ENCODE measurements at places on chromosomes 16 and 17. TPM values are rescaled to one million over a fixed set of nuclear protein-coding genes. Genes with fewer than 3 reads are reported as not detected.

- DNase-seq: peak; percentile 89
Measured at GRCh38 chr16:30115238-30115637, 1.9 kb upstream of the GDPD3 start.

DNA sequence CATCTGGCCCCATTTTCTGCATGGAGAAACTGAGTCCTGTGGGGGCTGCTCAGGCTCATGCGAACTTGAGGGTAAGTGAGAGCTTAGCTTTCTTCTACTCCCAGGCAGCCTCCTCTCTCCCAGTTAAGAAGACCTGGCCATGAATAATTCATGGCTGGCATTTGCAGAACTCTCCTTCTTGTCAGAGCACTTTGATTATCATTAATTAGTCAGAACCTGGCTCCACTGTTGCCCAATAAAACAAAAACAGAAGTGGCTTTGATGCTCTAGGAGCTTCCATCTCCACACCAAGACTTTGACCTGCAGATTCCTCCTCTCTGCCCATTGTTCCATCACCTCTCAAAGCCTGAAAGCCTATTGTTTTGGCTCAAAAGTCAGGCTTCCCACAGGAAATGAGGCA is 45.5 kb upstream of the CDH3 start:
- DNase-seq: no peak

DNA sequence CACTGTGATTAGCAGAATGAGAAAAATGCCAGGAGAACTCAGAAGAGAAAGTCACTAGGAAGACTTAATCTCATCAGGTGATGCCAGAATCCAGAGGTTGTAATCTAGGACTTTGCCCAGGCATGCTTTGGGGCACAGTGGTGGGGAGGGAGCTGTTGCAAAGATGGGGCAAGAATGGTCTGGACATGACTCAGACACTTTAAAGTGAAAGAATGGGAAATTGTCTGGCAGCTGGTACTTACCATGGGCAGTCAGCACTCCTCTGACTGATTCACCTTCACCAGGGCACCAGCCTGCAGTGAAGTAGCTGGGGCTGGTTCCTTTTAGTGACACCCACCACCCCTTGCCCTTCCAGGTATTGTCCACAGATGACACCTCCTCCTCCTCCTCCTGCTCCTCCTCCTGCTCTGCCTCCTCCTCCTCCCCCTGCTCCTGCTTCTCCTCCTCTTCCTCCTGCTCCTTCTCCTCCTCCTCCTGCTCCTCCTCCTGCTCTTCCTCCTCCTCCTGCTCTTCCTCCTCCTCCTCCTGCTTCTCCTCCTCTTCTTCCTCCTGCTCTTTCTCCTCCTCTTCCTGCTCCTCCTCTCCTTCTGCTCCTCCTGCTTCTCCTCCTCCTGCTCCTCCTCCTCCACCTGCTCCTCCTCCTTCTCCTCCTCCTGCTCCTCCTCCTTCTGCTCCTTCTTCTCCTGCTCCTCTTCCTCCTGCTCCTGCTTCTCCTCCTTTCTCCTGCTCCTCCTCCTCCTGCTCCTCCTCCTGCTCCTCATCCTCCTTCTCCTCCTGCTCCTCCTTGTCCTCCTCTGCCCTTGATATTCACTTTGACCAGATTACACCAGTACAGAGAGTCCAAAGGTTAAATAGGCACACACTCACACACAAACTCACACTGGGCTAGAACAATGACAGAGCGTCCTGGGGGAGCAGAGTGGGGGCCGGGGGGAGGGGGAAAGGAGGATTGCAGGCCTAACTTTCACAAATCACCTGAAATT is at the start of gene CHD9NB:
Gene CHD9NB (minus strand): TSS at position 379 of the 983 bp plus-strand sequence. CDS start 8,739 bp downstream, outside the sequence.
- DNase-seq: peak; percentile 70

- peak; percentile 47 for DNase-seq
Measured at GRCh38 chr17:19464031-19465026, 53.3 kb downstream of the RNF112 start.

DNA sequence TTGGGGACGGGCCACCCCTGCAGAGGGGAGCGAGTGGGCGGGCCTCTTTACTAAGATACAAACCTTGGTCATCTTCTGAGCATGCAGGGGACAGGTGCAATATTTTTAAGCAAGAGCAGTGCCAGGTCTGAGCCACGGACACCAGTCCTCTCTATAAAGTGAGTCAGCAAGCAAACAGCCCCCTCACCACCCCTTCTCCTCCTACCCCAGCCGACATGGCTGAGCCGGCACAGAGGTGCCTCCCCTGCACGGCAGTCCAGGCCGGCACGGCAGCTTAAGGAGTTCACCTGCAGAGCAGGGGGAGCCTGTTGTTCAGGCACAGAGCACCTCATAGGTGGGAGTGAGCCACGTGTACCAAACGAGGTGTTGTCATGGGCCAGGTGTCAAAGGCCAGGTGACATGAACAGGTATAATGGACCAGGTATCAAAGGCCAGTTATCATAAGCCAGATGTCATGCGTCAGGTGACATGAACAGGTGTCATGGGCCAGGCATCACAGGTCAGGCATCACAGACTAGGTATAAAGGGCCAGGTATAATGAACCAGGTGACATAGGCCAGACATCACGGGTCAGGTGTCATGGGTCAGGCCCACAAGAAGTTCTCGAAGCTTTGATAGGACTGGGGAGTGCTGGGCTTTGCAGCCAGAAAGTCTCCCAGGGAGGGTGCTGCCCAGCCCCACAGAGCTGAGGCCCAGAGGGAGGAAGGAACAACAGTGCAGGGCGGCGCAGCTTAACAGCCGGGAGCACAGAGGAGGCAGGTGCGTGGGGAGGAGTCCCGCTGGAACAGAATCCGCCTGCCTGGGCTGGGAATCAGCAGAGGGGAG is 42.6 kb upstream of the ZNF469 start:
- DNase-seq: peak; percentile 32

GRCh38 chr17:45841883-45842525 is 2.7 kb upstream of the SPPL2C start:
- no peak for DNase-seq

DNA sequence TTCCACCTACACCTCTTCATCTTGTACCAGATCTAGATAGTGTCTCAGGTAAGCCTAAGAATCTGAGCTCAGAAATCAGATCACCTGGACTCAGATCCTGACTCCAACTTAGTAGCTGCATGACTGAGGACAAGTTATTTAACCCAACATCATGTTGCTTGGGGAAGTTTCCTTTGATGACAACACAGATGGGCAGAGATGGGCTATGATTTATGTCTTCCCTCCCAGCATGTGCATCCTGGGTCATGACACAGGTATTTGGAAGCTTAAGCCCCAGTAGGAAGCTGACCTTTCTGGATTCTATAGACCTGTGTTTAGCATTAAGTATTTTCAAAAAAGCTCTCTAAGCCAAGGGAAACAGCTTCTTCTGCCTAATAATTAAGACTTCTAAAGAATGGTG is 12.4 kb upstream of the HEATR6 start:
- no peak for DNase-seq

DNA sequence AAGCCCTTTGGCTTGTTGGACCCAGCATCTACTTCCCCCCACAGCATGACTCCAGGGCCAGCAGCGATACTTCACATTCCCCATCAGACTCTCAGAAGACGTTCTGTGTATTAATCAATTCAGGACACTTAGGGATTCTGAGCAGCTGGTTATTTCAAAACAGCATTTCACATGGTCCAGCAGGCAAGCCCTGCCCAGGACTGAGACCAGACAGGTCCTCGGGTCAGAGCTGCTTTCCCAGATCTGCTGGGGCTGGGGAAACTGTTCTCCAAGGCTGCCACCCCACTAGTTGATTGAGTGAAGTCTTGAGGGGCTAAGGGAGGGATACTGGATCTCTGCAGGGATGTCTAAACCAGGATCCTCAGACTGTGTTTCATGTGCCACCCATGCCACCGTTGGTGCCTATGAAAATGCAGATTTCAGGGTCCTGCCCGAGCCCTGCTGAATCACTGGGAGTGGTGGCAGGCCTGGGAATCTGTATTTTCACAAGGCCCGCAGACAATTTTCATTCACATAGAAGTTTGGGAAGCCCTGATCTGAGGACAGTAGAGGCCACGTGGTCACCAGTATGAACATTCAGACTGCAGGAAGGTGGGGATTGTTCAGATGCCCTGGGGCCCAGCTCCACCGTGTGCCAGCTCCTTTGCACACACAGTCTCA is 40.6 kb upstream of the CDH5 start:
- DNase-seq: no peak

GRCh38 chr16:19524616-19525384 is 1.1 kb downstream of the CCP110 start:
- DNase-seq: no peak

DNA sequence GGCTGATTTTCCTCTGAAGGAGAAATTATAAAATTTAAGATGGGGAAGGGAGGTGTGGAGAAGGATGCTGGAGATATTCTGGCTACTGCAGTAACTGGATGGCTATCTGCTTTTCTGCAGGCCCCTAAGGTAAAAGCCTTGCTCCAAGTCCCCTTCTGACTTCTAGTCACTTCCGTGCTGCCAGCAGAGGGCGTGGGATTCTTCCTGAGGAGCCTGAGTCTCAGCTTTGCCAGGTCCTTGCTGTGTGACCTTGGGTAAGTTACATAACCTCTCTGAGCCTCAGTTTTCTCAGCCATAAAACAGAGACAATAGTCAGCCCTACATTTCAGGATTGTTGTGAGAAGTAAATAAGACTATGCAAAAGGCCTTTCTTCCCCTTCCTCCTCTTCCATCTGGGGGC is 24.3 kb upstream of the TMEM220 start:
- peak; percentile 74 for DNase-seq

DNA sequence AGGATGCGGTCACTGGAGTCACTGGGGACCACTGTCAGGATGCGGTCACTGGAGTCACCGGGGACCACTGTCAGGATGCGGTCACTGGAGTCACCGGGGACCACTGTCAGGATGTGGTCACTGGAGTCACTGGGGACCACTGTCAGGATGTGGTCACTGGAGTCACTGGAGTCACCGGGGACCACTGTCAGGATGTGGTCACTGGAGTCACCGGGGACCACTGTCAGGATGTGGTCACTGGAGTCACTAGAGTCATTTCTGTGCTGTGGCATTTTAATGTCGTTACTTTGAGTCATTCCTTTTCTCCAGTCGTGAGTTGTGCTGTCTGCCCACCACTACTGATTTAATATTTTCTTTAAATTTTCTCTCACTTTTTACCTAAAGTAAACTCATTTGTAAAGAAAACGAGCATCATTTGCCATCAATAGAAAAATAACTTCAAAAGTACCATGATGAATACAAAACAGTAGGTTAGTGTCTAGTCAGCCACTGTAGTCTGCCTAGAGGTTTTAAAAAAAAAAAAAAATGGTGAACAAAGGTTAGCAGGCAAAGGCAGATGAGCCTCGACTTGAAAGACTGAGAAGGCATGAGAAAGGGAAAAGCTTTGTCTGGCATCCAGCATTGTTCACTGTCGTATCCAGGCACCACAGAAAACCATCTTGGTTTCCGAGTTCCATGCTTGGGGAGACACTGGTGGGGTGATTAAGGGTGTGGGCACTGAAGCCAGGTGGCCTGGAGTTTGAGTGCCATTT is 346.6 kb downstream of the SNX29 start:
- DNase-seq: no peak

DNA sequence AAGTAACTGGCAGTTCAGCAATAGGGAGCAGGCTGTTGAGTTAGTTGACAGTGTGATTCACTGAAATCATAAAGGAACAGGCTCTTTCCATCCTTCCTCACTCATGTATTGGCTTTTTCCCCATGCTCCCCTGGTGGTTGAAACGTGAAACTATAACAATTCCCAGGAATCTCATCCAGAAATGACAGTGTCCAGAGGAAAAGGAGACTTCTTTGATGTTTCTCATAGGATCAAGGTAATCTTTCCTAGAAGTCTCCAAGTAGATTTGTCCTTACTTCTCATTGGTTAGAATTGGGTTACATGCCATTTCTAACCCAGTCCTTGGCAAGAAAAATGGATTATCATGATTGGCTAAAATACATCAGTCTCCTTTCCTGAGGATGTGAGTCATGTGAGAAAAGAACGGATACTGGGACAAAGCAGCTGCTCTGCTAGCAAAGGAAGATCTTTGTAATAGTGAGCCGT is 14.4 kb downstream of the TTC19 start:
- DNase-seq: peak; percentile 33

ENPP7 gene
- polyA plus RNA-seq: not detected

RAC3 gene
- polyA plus RNA-seq: 16.2 TPM

KRTAP1-1 gene
- polyA plus RNA-seq: not detected

PYCARD gene
- 64.9 TPM for polyA plus RNA-seq

NPIPB9 gene
- polyA plus RNA-seq: not detected

ADAM11 gene
- not detected for polyA plus RNA-seq

LRRC37B gene
- polyA plus RNA-seq: 7.6 TPM

CD300LF gene
- polyA plus RNA-seq: not detected

DCAKD gene
- 9.5 TPM for polyA plus RNA-seq

TNS4 gene
- 23.2 TPM for polyA plus RNA-seq

KCNH4 gene
- polyA plus RNA-seq: not detected
